Activated T-helper 9 cell treated with anti-CD3 and anti-CD28 coated beads, Interleukin-2, amount 50 U/mL, for 16 hours (primary cell): ENCODE measurements at places on chromosomes 6 and 20.

- no peak for DNase-seq
Measured at GRCh38 chr6:41306187-41306854, 19.8 kb upstream of the TREM1 start.

DNA sequence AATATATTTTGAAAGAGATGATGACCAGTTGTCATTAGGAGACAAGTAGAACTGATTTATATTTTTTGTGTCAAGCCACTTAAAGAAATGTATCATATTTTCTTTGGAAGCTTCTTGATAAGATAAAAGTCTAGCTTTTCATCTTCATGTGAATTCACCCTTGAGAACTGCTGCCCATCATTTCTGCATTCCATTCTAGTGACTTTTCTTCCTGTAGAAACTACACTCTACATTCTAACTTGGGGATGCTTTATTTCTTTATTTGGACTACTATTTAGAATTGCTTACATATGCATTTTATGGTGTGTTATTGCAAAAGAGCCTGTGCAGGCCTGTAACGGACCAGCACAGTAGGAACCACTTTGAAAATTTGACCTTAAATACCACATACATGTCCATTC, 335.0 kb upstream of the KCNQ5 start:
- DNase-seq: no peak

GRCh38 chr6:150230164-150230561, 87.3 kb downstream of the PPP1R14C start:
- DNase-seq: no peak

GRCh38 chr20:60060006-60060557, 101.9 kb downstream of the CDH26 start:
- no peak for DNase-seq

- DNase-seq: no peak
Measured at GRCh38 chr6:100057941-100058340, 63.9 kb upstream of the MCHR2 start.

GRCh38 chr20:11459090-11459890, 458.4 kb upstream of the BTBD3 start:
- DNase-seq: no peak

DNA sequence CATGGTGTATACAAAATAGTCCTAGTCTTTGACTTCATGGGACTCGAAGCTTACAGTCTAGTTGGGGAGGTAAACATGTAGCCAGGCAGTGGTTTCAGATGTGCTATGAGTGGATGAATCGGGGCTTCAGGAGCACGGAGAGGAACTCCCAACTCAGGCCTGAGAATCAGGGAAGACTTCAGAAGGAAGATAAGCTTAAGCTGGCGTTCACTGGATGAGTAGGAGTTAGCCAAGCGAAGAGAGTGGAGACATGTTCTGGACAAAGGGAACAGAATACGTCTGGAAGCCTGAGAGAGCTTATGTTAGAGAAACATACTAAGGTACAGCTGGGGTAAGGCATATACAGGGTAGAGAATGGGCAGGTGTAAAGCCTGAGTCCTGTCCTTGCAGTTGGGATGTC, 8.8 kb downstream of the CARMIL1 start:
- DNase-seq: no peak

DNA sequence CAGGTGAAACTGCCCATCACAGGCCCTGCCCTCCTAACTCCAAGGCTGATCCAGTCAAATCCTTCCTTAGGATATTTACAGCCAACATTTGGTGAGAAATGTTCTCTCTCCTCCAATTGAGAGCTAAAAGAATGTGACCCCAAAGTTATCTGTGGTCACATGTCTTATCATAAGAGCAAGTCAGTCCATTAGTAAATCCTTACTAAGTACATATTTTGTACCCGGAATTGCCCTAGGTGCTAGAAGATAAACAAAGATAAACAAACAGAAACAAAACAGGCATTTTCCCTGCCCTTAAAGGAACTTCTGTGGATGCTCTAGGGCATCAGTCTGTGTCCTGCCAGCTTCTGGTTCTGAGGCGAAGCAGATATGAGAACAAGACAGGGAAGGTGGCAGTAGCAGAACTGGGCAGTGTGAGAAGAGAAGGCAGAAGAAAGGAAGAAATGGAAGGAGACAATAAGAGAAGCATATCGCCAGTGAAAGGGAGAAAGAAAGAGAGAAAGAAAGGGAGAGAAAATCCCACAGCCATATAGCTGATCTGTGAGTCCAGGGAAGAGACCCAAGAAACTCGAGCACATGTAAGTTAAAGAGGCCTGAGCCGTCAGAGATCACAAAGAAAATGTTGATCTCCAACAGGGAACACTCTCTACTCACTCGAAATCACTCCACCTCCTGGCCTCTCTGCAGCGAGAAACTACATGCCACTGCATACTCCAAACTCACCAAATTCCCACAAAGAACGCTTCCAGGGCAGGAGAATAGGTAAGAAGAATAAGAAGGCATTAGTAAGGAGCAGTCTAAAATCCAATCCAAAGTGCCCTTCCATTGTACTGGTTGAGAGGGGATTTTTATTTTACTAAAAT, 41.7 kb downstream of the CDK5RAP1 start:
- no peak for DNase-seq

DNA sequence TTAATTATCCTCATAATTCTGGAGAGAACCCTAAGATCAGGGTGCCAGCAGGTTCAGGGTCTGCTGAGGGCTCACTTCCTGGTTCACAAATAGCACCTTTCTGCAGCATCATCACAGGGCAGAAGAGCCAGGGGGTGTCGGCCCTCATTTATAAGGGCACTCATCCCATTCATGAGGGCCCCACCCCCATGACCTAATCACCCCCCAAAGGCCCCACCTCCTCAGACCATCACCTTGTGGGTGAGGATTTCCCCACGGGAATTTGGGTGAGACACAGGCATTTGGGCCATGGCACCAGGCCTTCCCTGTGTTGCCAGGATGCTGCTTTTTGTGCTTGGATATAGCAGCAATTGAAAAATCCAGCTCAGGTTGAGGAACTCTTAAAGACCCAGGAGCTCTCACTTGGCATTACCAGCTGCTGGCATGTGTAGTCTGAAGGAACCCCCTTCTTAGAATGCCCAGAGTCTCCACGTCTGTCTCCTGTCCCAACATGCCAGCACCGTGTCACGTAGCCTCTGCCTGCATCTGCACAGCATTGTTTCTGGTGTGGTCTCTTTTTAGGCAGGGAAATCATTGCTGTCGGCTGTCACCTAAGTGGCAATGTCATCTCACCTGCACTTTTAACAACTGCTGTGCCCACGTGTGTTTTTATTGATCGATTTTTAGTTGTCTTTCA, 71.5 kb downstream of the RPP40 start:
- no peak for DNase-seq

DNA sequence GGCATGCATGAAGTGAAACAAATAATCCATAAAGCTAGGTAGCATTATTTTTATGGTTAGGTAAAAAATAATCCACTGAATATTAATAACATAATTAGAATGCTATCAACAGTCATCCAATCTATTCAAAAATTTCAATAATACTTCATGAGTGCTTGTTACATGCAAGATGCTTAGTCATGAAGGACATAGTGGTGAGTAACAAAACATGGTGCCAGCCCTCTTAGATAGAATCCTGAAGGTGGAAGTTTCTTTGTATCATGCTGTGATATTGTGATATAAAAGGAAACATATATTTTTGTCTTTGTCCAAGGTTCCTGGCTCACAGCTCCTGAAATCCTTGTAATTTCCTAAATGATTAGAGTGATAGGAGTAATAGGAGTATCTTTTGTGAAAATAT, 14.9 kb downstream of the RCAN2 start:
- DNase-seq: no peak

GRCh38 chr6:67952948-67953347, 682.1 kb upstream of the ADGRB3 start:
- DNase-seq: no peak

- peak; percentile 55 for DNase-seq
Measured at GRCh38 chr6:42781796-42782688, at the start of gene BICRAL. Gene BICRAL, plus strand, starts transcription at chr6:42782052. Its CDS starts 39,971 bp downstream, at chr6:42822023.

GRCh38 chr20:62433658-62434497, 6.5 kb upstream of the RBBP8NL start:
- no peak for DNase-seq

DNA sequence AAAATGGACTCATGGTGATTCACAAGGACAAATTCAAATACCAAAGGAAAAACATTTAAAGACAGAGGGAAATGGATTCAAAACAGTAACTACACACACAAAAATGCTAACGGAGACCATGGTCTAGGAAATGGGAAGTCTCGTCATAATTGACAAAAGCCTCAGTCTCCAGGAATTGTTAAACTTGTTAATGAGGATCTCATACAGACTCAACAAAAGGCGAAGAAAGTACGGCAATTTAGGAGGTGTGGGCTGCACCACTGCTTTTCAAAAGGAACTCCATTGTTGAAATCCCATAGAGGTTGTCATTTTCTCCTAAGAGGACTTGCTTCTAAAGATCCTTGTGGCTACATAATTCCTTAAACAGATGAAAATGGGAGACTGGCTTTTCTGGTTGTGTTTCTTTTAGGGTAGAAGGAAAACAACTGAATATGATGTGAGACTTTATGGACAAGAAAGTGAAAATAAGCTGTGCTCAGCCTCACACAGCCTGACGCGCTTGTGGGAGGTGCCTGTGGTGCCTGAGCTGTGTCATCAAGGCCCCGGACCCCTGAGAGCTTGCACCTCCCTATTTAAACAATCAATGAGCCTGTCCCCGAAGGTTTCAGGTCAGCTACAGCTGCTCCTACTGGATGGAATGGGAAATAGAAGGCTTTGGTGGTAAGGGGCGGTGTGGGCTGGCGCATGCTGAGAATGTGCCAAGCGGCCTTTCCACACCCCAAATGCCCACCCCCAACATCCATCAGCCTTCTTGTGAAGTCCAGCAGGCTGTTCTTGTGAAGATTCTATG, 2.5 kb upstream of the CLDN20 start:
- DNase-seq: no peak

DNA sequence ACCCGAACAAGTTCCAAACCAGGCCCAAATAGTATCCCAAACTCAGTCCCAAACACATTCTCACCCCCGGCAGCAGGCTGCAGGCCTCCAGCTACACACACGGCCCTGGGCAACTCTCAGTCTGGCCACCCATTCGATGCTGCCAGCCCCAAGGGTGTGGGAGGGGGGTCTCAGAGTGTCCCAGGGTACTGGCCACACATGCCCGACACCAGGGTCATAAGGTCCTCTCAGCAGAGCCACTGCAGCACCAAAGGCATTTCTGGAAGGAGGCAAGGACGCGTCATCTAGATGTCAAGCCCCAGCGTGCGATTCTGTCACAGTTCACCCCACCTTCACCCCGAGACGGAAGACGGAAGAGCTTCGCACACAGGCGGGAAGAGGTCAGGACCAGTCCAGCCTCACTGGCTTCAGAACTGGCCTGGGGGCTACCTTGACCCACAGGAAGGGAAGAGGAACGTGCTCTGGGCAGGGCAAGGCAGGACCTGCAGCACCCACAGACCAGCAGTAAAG, 9.5 kb downstream of the MYL9 start:
- DNase-seq: no peak

- no peak for DNase-seq
Measured at GRCh38 chr20:44941120-44941691, 19.0 kb downstream of the TOMM34 start.

DNA sequence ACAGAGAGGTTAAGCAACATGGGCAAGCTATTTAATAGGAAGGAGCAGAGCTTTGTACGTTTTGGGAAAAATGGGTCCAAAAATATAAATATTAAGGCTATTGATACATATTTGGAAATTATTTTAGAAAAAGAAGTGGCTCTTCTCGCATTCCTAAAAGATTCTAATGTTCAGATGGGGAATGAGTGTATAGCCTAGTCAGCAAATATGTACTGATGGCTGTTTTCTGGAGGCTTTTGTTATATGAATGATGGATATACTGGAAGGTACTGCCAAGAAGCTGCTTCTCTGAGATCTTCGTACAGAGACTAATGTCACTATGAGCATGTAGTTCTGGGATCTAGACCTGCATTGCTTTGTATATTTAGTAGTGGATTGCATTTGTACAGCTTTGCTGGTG, 71.7 kb downstream of the PLAGL1 start:
- DNase-seq: no peak

DNA sequence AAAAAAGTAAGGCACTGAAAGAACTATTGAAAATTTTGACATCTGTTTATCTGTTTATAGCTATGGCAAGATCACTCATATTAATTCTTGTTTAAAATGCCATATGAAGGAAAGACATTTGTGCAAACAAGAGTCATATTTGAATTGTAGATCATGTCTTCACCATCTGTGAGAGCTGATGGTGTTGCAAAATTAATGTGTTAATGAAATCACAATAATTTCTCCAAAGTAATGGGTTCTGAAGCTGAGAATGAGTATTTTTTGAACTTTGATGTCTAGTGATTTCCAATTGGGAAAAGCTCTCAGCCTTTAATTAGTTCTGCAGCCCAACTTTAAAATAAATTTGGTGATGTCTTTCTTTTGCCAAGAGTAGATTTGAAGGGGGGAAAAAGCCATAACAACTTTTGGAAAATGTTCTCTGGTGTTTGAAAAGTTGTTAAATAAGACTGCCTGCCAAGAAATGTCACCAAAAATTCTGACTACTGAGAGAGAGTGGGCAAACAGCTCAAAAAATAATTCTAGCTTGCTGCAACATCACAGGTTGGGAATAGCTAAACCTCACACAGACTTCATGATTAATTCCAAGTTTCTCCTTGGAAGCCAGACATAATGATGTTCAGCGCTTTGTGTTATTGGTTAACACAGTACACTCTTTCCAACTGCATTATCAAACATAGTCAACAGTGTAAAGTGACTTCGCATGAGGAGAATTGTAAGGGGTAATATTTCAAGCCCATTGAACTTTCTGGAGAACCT, 142.6 kb downstream of the SOBP start:
- no peak for DNase-seq

DNA sequence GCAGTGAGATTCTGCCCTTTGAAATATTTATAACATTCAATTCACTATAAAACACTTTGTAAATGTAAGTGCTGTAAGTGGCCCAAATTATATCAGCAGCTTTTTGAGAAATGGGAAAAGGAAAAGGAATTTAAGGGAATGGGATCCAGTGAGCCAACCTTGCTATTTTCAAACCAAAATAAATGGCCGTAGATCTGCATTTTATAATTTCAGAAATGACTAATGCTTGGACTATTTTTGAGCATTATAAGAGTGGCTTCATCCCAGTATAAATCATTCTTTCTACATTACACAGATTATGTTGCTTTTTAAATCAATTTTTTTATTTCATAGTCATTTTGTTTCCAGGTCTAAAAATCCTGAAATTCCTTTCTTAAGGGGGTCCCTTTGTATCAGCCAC, 49.2 kb downstream of the ANKRD6 start:
- no peak for DNase-seq

DNA sequence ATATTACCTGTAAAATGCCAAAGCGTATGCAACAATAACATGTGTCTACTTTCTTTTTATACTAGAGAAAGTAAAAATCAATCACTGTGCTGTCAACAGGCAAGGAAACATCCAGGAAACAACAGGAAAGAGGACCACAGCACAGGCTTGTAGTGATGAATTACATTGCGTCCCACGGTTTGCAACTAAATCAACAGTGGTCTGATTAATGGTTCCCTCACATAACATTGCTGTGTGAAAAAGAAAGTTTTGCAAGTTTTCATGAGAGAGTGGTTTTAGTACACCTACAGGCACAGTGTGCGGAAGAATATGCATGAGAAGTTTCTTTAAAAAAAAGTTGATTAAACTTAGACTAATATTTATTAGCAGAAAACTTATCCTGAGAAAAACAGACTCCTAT, 329.5 kb upstream of the HSF2 start:
- DNase-seq: no peak
